Left colon (tissue), 2 donors: ENCODE measurements at places on chromosomes 2 and 18. TPM values are rescaled to one million over a fixed set of nuclear protein-coding genes. Genes with fewer than 3 reads are reported as not detected.

GRCh38 chr2:168480356-168480755 is 24.3 kb downstream of the CERS6 start:
- no peak for DNase-seq

DNA sequence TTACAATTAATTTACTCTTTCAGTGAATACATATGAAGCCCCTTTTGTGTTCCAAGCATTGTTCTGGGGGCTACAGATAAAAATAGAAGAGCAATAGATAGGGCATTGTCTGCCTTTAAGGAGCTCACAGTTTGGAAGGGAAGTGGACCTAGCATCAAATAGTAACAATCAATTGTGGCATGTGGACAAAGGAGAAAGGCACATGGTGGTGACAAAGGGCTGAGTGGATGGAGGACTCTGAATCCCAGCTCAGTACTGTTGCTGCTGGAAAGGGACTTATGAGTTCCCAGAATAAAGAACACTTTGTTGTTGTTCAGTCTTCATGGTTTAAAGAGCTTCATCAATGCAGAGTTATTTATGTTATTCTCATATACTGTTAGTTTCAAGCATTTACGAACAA is 217.7 kb downstream of the HRH4 start:
- DNase-seq = no peak

GRCh38 chr18:56841836-56842235 is 190.7 kb downstream of the WDR7 start:
- no peak for DNase-seq

GRCh38 chr18:11249391-11249790 is 100.0 kb upstream of the PIEZO2 start:
- no peak for DNase-seq

GRCh38 chr2:201828220-201828619 is 21.9 kb downstream of the CDK15 start:
- DNase-seq = no peak

DNA sequence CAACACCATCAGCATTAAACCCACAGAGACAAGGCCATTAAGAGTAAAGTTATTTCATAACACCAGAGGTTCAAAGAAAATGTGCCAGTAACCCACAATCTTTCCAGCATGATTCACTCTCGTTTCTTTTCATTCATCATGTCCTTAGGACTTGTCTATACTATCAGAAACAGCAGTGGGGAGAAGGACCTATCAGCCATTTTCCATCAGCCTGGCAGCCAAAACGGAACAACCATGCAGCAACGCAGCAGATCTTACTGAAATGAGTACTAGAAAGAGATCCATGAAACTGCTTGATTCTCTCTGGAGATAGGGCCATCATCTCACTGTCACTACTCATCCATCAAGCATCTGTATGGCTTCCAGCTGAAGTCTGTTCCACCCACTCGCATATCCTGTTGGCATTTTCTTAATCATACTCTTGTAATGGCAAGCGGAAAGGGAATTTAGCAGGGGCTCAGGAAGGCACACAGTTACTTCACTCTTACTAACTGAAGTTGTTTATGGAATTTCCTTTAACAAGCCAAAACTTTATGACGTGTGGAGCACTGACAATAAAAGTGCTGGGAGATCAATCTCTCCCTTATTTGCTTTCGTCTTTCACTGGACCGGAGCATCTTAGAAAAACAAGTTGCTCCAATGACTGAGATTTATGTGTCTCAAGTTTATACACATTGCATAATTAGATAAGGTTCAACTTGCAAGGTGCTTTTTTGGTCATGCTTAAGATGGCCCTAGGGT is 69.7 kb downstream of the EPHA4 start:
- no peak for DNase-seq

- no peak for DNase-seq
These were observed 126.2 kb upstream of the CAB39 start for GRCh38 chr2:230586328-230586982.

- peak; percentile 87 for DNase-seq
These were observed at the start of gene ASTL for GRCh38 chr2:96138179-96139145. ASTL (minus strand) TSS chr2:96138502; CDS start chr2:96138436, 66 bp downstream.

DNA sequence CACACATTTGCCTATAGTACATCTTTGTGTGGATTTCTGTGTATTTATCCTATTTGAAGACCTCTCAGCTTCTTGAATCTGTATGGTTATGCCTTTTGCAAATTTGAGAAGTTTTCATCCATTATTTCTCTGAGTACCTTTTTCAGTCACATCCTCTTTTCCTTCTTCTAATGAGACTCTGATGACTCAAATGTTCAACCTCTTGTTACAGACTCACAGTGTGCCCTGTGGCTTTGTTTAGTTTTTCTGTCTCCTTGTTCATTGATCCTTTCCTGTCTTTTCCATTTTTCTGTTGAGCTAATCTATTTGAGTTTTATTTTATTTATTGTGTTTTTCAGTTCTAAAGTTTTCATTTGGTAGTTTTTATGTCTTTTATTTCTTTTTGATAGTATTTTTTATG is 87.0 kb upstream of the LRP1B start:
- no peak for DNase-seq

DNA sequence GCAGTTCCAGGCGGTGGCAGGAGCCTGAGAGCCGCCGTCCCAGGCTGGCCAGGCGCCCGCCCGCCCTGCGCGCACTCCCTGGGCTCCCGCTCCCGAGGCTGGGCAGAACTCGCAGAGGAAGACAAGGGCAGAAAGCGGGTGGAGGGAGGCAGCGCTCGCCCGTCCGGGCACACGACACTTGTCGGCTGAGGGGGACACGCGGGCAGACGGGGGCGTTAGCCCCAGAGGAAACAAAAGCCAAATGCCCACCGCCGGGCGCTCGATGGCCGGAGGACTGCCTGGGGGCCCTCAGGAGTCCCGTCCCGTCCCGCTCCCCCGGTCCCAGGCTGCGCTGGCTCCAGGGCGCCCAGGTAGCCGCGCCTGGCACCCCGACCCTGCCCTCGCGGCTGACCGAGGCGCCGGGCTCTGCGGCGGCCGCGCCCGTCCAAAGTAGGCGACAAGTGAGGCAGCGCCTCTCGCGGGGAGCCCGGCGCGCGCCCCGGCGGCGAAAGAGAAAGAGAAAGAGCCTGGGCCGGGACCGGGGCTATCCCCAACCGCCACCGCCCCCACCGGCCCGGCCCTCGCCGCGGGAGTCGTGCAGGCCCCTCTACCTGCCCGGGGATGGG is 491 bp downstream of the L3MBTL4 start:
- DNase-seq = peak; percentile 73

- DNase-seq = no peak
These were observed 34.8 kb upstream of the LDLRAD4 start for GRCh38 chr18:13183790-13184189.

DNA sequence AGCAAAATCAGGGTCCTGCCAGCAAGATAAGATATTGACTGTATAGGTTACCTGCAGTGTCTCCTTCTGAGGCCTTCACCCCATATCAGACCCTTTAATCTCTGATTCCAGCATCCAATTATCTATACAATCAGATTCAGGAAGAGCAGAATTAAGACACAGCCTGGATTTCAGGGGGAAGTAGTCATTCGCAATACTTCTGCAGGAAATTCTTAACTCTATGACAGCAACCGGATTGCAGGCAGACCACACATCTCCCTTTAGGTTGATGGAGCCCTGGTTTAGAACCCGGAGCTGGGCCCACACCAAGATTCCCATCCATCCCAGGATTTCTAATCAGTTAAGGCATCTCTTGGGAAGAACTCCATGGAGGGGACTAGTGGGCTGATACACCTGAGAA is 9.5 kb downstream of the ARL4C start:
- no peak for DNase-seq

DNA sequence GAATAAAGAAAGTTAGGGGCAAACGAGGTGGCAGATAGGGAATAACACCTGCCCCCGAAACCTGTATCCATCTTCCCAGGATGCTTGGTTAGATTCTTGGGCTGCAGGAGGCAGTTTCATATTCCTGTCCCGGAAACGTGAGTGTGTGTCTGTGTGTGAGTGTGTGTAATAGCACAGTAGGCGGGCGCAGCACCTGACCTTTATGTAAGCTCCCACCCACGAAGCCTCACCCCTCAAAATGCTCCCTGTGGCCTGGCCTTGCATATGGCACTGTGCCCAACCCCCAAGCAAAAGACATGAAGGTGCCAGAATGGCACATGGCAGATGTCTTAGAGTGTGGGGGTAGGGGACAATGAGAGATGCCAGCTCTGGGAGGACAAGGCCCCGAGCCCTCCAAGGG is 48.9 kb downstream of the EFR3B start:
- DNase-seq = no peak

DNA sequence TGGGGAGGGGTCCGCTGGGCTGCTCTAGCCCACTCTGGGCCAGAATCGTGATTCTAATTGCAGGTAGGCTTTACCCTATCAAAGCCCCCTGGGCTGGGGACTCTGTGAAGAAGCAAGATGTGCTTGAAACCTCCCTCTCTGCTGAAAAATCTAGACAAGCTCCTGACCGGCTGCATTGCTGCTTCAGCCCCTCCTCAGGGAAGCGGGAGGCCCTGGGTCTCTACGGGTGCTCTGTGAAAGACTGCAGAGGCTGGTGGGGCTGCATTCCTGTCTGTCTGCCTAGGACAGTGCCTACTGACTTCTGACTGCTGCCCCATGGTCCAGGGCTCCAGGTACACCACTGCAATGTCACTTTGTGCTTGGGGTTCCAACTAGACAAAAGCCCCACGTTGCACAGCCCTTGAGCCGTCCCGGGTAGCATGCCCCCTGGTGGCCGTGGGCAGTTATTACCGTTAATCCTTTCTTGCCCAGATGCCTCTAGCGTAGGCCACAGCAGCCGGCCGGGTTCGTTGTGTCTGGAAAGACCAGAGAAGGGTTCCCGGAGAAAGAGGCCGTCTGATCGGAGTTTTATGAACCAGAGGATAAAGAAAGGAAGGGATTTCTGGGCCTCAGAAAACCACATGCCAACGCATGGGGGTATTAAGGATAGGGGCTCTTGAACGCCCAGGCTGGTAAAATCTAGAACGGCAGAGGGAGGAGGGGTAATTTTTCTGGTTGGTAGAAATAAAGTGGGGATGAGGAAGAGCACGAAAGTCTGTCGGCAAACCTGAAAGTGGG is 15.9 kb upstream of the C1QL2 start:
- DNase-seq = peak; percentile 46

DNA sequence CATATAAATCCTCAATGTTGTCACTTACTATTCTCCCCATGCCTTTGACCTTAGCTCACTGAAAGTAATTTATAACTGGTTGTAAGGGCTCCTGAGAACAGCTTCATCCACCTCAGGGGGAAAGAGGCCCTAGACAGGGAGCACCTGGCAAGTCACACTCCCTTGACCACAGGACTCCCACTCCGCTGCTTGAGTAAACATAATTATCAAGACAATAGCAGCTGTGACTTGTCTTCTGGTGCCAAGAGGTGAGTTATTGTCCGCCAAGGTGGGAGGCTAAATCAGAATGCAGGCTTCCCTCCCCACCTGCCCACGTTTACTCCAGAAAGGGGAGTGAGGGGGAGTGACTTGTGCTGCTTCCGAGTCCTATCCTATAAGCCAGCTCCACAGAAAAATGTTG is 230.6 kb upstream of the LRATD1 start:
- DNase-seq = no peak

DNA sequence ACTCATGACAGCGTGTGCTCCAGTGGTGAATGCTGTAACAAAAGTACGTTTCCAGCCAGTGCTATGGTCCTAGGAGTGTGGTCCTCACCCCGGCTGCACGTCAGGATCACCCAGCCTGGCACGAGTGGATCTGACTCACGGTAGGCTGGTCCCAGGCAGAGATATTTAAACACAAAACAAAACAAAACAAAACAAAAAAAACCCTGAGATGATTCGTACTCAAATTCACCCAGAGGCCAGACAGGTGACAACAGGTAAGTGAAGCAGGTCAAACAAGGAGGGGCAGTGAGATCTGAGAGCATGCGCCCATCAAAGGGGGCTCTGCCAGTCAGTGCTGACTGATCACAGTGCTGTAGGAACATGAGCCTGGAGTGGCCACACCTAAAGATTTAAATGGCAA is 43.2 kb downstream of the C2orf76 start:
- no peak for DNase-seq

- no peak for DNase-seq
These were observed 24.0 kb downstream of the MAIP1 start for GRCh38 chr2:199979398-199979797.

DNA sequence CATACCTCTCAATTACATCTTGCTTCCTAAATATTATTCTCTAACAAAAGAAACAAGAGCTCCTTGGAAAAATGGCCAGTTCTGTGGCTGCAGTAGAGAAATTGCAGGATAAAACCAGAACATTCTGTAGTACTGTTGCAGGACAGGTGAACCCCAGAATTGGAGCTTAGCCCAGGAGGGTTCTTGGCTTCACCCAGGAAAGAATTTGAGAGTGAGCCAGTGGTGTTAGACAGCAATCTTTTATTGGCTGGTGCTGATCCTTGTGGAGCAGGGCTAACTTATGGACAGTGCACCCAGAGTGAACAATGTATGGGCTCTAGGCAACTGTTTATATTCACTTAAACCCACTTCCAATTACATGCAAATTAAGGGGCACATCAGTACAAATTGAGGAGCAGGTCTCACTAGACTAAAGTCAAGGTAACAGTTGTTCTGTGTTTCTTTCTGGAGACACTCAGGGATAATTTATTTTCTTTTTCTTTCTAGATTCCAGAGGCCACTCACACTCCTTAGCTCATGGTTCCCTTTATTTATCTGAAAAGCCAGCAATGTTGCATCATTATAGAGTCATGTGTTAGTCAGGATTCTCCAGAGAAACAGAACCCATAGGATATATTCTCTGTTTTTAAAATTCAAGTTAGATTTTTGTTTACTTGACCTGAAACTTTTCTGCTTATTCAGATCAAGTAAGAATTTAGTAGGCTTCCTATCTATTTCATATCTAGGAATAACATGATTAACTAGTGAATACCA is 348.1 kb downstream of the CCDC85A start:
- DNase-seq = no peak

DNA sequence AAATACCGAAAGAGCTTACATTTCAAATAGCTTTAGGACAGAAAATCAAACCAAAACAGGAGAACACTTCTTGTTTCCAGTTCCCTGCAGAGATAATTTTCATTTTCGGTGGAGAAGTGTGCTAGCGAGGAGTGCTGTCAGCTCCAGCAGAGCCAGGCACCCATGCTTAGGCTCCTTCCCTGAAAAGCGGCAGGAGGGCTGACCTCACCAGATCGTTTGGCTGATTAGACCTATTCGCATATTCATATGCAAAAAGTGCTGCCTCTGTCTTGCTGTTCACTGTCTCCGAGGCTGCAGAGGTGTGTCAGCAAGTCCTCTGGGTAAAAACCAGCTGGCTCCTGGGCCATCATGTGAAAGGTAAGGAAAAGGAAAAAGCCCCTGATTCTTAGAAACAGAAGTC is 225.8 kb upstream of the COPS8 start:
- DNase-seq = no peak

- no peak for DNase-seq
These were observed 430.2 kb downstream of the EIPR1 start for GRCh38 chr2:2947406-2947805.

GRCh38 chr2:46871976-46872381 is 43.6 kb downstream of the MCFD2 start:
- DNase-seq = no peak

Gene CYTIP
- 5.1 TPM for total RNA-seq

Gene FAM110C
- total RNA-seq = 26.6 TPM

Gene IL1R1
- 24.8 TPM for total RNA-seq

Gene STON1
- 3.4 TPM for total RNA-seq

Gene GBX2
- total RNA-seq = not detected

Gene MYO5B
- 139 TPM for total RNA-seq

Gene PID1
- 39.2 TPM for total RNA-seq

Gene GCFC2
- total RNA-seq = 16.4 TPM

Gene HOXD13
- 0.15 TPM for total RNA-seq

Gene SOWAHC
- total RNA-seq = 42.4 TPM

Gene DPP4
- total RNA-seq = 30.1 TPM

Gene GKN2
- total RNA-seq = not detected

Gene LONRF2
- total RNA-seq = 0.21 TPM

Gene KCNE4
- total RNA-seq = 0.76 TPM
